ENCODE measurements at places on chromosomes 5 and 9.
A peak's percentile ranks its signal among the peaks of the same experiment; 100 is the strongest.

GRCh38 chr5:135553688-135554462 is 18.1 kb upstream of the NEUROG1 start:
- DNase-seq = no peak

- DNase-seq = no peak
Measured at GRCh38 chr5:138502121-138502520, 36.8 kb downstream of the EGR1 start.

GRCh38 chr5:32168460-32169033 is 5.6 kb downstream of the GOLPH3 start:
- no peak for DNase-seq

DNA sequence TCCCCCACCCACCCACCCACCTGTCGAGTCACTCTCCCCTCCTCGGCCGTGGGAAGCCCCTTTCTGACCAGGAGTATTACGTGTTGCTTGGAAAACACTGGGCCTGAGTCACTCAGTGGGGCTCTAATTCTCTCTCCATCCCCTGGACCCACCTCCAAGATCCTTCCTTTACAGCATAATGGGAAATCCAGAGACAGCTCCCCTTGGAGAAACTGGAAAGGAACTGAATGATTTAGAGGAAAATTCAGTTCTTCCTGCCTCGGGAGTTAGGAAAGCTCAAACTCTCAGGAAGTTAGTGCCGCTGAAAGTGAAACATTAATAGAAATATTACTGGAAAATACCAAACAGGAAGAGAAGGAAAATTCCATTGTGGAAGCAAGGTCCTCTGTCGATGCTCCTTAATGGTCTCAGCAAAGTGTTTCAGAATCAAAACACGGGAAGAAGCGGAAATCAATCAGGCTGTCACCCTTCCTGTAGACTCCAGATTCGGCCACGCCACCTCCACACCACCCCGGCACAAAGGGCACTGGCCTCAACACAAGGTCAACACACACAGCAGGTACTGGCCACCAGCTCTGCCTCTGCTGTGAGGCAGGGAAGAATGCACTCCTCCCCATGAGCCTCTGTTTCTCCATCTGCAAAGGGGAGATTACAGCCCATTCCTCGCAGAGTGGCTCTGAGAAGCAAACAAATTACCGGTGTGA is 9.6 kb downstream of the SHB start:
- no peak for DNase-seq

DNA sequence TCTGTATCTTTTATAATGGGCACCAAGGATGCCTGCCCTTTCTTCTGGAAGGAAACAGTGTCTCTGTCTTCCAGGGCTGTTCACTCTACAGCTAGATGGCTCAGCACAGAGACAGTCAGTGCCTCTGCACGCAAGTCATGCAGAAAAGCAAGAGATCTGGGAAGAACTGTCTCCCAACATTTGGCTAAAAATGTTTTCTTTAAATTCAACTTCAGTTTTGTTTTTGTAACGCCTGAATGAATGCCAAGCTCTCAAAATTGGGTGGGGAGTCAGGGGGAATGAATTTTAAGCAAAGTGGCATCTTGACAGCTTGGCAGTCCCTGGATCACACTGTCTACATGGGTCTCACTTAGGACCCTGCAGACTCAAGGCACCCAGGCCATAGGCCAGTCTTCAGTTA is 12.6 kb downstream of the OLFML2A start:
- no peak for DNase-seq

GRCh38 chr5:136631186-136631585 is 265.8 kb upstream of the TRPC7 start:
- no peak for DNase-seq

- DNase-seq = no peak
Measured at GRCh38 chr9:27340961-27341511, 44.1 kb upstream of the EQTN start.

DNA sequence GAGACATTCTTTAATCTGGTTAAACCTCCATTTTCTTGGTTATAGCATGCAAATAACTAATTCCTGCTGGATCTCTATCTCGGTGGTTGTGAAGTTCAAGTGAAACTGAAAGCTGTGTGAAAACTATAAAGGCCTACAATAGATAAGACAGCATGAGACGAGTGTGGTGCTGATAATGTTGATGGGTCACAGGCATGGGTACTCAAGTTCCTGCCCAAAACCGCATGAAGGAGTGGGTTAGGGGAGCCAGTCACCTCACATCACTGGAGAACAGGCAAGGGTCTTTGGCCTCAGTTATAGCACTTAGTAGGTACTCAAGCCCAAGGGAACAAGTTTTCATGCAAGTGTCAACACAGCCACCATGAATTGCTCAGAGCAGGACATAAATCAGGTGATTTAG is 16.7 kb downstream of the HMHB1 start:
- no peak for DNase-seq

DNA sequence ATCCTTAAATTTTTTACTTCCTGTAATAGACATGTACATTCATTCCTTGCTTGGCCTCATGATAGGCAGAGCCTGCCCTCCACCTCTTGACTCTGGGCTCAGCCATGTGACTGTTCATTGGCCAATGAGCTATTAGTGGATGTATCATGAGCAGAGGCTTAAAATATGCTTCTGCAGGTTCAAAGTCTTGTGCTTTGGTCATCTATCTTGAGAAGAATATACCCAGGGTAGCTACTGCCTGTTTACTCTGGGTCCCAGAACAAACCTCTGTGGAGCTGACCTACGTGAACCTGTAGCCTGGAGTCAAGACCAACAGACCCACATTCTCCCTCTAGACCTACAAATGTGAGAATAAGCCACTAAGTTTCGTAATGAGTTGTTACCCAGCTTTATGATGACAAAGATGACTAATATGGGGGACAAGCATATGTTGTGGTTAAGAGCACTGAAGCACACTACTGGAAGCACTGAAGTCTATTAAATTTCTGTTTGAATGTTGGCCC is 244.4 kb downstream of the MAST4 start:
- no peak for DNase-seq

DNA sequence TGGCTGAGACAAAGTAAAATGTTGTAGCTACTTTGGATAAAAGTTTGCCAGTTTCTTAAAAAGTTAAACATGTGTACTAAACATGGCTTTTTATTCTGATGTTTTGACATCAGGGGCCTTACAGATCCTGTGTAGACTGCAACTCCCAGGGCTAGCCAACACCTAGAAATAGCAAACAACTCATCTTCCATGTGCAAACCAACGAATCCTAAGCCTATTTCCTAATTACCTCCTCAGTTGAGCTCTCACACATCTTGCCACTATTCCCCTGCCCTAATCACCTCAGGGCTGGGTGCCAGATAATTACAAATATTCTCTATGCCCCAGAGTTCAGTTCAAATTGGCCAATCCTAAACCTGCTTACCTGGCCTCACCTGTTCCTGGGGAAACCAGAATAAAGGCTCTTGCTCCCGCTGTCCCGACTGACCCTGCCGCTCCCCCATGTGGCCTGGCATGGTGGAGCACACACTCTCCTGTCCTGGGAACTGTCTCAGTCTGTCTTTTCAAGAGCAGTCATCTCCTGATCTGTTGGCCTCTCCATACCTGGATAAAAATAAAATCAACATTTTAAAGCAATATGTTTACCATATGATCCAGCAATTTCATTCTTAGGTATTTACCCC is 37.1 kb upstream of the FAM169A start:
- no peak for DNase-seq

GRCh38 chr5:142726188-142726731 is 40.4 kb upstream of the FGF1 start:
- DNase-seq = no peak

DNA sequence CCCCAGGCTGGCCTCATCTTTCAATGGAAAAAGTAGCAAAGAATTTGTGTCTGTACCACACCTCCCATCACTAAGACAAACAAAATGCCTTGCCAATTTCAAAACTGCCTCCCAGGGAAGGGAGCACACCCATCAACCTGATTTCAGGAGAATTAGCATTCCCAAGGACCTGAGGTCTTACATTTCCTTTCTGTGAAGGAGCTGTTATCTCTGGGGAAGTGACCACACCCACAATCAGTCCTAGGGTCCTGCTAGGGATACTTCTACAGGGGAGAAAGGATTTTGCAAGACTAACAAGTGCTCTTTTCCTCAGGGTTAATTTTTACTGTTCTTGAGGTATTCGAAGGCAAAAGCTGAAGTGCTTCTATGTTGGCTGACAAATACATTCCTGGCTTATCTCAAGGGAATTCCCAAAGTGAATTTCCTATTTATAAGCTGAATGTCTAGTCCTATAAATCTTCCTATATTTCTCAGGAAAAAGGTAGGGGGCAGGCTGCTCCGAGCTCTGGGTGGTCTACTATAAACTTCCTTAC is 97.4 kb upstream of the ITGA1 start:
- no peak for DNase-seq

DNA sequence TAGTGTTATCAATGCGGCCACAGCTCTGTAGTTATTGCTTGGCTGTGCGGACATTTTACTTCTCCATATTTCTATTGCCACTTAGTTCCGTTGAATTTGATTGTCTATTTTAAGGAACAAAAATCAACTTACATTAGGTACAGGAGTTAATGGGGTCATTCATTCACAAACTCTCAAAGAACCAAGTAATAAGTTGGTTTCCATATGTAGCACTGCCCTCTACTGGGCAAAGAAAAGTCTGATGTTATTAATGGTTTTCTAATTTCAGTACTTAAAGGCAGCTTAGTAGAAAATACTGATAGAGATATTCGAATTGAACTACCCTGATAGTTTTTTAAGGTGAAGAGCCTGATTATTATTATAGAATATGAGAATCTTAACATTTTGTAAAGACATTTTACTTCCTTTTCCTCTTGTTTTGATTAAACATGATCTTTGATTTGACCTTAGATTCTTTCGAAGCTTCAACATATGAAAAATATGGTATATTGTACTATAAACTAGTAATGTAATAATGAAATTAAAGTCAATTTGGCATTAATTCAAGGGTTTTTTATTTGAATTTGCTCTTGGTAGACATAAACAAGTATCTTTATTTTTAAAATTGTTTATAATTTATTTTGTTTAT is 119.5 kb upstream of the CTNND2 start:
- peak; percentile 19 for DNase-seq

DNA sequence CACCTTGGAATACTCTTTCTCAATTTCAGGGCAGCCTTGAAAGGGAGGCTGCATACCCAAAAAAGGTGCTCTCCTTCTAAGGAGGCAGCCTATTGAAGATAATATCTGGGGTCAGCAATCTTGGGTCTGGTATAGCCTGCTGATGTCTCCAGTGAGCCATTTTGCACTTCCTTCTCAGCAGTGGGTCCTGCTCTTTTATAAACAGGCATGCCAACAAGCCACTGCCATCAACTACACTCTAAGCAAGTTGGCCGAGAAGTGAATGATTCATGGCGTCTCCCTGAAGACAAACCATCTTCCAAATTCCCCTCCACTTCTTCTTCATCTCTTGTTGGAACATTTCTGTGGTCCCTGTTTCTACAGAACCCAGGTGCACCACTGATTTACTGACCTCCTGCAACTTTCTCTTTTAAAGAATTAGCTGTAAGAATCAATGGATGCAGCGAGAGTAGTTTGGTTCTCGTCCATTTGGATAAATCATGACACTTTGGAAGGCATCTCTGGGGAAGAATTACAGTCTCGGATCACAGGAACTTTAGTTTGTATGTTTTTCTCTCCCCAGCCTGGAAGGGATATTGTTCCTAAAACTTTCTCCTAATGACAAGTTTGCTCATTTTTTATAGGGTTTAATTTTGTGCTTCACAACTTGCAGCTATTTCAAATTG is 108.3 kb downstream of the INSYN2B start:
- DNase-seq = no peak

DNA sequence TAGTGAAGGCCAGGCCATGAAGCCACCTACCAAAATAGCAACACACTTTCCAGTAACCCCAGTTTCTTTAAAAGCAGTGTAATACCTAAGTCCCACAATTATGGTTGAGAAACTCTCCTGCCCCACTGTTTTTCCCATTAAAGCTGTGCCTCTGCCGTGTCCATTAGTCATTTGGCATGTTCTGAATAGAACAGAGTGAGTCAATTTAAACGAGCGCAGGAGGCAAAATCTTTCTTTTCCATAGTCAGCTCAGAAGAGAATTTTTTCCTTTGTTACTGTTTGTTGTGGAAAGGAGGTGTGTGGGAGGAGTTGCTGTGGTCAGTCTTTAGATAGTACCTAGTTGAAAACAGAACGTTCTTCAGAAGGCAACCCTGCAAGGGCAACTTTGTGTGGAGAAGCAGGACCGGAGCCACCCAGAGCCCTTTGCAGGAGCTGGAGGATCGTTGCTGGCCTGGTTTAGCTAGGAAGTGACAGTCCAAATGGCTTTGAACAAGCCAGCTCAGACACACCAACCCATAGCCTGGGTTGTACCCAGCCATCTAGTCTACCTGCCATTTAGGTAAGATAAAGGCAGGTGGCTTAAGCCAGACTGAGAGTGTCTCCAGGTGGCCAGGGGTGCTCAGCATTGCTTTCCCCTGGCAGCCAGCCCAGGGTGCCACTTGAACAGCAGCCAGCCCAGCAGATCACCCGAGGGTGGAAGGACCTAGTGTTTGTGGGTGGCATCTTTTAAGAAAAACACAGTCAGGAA is 30.4 kb downstream of the GADD45G start:
- peak; percentile 90 for DNase-seq

DNA sequence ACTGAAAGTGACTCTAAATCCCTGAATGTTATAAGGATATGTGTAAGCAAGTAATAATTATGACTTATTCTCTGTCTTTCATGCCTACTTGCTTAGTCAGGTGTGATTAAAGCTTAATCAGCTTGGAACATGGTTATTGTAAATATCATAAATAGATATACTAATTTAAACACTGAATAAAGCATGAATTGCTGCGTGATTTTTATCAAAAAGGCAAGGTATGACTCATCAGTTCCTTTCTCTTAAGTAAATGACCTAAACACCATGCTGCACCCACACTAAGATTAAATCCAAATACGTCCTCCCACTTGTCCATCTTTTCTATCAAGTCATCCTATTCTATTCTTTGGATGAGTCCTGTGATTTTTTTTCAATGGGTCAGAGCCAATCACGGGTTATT is 124.6 kb upstream of the MTAP start:
- no peak for DNase-seq

DNA sequence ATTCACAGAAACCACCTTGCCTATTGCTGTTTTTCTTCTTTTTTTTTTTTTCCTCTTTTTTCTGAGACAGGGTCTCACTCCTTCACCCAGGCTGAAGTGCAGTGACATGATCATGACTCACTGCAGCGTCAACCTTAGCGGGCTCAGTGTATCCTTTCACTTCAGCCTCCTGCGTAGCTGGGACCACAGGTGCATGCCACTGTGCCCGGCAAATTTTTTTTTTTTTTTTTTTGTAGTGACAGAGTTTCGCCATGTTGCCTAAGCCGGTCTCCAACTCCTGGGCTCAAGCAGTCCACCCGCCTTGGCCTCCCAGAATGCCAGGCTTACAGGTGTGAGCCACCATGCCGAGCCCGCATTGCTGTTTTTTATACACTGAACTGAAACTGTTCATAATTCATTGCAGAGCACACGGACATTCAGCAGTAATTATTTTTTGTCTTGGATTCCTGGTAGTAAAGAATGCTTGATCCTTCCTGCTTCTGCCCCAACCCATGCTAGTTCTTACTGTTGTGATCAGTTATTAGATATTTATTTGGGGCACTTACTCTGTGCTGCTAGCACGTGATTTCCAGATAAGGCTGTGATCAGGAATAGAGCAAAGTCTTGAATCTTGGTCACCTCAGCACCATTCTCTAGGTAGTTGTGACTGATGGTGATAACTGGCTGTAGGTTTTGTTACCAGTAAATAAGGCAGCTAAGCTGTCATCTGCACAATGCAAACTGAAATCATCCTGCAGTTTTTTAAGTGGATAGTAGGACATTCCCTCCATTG is 14.0 kb downstream of the MAP3K1 start:
- no peak for DNase-seq

- no peak for DNase-seq
Measured at GRCh38 chr5:76372323-76373054, 30.6 kb upstream of the IQGAP2 start.
